ENCODE measurements at places on chromosomes 5 and 9.

- DNase-seq = no peak
These were observed 219.0 kb upstream of the PIK3R1 start for GRCh38 chr5:67996596-67996995.

- peak; percentile 60 for DNase-seq
These were observed 324.1 kb upstream of the TNC start for GRCh38 chr9:115442054-115442453.

GRCh38 chr5:139848508-139849100, 53.0 kb downstream of the PSD2 start:
- DNase-seq = no peak

- no peak for DNase-seq
These were observed 10.1 kb downstream of the MYMK start for GRCh38 chr9:133514460-133515239.

GRCh38 chr5:96180684-96181435, 219.2 kb upstream of the ELL2 start:
- no peak for DNase-seq

DNA sequence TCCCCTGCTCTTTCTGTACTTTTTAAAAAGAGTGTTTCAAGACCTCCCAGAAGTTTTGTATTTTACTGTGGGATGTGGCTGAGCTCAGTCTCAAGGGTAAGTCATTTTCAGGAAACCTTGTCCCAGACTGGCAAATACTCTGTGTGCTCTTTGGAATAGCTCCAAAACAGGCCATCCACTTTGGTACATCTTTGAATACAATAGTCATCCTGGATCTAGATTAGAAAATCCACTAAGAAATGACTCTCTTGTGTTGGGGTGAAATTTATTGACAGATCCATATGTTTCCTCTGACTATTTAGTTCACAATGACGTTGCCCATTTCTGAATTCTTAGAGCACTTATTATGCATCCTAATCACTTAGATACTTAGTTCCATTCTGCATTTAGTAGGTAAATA, 95.2 kb downstream of the PLCXD3 start:
- peak; percentile 9 for DNase-seq

DNA sequence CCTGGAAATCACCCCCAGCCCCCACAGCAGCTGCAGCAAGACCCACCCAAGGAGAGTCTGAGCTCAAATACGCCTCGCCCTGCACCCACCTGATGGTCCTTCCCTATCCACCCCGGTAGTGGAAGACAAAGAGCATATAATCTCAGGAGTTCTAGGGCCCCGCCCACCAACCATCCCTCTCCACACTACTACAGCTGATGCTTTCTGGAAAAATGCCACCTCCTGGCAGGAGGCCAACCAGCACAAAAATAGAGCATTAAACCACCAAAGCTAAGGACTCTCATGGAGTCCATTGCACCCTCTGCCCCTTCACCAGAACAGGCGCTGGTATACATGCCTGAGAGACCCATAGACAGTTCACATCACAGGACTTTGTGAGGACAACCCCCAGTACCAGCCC, 22.5 kb upstream of the NIPSNAP3A start:
- no peak for DNase-seq

All from fibroblast of skin of right biceps (primary cell).